Endodermal cell (in vitro differentiated cells): ENCODE measurements at places on chromosomes 5 and 9.

DNA sequence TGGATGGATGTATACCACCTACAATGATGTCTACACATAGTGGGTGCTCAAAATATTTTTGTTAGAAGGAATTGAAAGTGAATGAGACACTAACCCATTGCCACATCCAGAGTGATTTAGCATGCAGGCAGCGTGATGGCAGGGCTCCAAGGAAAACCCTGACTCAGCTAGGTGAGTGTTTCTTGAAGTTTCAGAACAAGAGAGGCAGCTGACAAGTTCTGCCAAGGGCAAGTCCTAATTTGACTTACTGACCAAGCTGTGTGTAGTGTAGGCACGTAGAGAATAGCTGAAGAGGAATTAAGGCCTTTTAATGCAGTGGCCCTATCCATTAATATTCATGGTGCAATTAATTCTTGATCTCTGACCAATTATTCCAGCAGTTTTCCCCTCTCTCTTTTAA lies 107.8 kb upstream of the ATP10B start:
- DNase-seq, result no peak

DNA sequence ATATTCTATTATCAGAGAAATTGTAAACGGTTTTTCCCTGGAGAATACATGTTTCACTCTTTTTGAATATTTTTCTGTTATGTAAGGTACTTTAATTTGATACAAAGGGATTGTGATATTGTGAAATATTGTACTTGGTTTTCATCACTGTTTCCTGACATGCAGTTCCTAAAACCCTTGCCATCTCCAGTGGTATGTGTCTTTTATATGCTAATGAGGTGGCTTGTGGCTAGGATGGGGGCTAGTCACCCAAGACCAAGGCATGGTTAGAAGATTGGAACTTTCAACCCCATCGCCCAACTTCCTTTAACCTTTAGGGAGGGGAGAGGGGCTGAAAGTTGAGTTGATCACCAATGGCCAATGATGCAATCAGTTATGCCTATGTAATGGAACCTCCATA lies 160.6 kb downstream of the TAF11L14 start:
- no peak for DNase-seq

- DNase-seq, result no peak
These were observed 794 bp upstream of the LRRC14B start for GRCh38 chr5:190366-191035.

- DNase-seq, result no peak
These were observed 599.6 kb downstream of the CCDC171 start for GRCh38 chr9:16152276-16153101.

DNA sequence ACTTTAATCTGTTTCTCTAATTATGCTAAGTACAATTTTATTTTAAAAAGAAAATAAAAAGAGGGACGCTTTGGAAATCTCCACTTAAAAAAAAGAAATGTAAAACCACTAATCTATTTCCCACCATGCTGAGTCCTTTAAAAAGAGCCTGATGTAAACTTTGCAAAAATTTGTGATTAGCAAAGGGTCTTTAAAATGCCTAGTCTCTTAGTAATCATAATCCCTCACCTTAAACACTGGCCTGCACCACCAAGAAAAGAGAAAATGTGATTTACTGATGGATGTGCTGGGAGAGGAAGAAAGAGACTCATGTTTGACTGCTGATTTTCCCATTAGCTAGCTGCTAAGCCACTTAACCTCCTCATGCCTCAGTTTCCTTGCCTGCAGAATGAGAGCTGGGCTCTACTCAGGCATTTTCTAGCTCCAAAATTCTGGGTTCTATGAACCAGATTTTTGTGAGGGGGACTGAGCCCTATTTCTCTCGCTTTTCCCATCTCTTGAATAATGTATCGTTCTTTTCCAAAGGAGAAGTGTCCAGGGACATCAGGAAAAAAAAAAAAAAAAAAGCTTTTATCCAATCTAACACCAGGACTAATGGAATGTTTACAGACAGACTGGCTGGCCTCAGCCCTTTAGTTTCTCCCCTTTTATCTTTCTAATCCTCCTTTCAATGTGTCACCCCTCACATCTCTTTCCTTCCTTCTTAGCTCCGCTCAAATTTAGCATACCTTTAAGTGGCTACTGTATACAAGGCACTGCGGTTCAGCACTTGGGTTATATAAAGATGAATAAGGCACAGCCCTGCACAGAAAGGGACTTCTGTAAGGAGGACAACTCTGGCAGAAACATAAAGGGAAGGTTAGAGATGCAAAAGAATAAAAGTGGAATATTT lies 312.4 kb downstream of the ARL15 start:
- no peak for DNase-seq
